CD4-positive, alpha-beta T cell treated with Interleukin-17A for 1 hour (primary cell): ENCODE measurements at places on chromosomes 6 and 20.

- no peak for DNase-seq
Observed at GRCh38 chr20:2937902-2938301, 64.6 kb downstream of the PTPRA start.

- no peak for DNase-seq
Observed at GRCh38 chr6:35955071-35955470, 34.2 kb upstream of the SRPK1 start.

DNA sequence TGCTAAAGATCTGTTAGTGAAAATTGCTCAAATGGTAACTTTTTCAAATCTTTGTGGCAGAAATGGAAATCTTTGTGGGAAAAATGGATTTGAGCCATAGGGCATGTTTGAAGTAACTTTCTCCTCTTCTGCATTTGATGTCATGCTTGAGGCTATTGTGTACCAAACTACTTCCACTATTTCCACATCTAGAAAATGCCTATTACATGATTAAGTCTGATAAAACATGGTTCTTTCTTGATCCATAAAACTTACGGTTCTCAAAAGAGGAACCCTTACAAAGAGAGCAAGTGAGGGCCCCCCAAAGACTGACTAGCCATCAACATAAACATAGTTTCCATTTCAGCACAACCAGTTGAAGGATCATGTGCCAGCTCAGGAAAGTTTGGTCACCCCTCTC is 150.6 kb downstream of the NFATC2 start:
- no peak for DNase-seq

DNA sequence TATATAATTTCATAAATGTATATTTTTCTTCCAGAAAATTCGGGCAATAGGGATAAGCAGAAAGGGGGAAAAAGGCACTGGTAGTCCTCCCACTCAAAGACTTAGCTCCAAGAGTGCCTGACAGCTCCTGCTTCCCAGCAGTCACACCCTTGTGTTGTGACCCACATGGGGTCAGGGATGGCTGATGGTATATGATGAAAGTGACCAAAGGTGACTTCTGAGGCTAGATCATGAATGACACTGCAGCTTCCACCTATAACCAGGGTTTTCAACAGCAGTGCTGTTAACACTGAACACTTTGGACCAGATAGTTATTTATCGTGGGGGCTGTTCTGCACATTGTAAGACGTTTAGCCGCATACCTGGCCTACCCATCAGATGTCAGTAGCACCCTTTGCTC is 22.3 kb downstream of the FAM50B start:
- no peak for DNase-seq

GRCh38 chr6:50990750-50991446 is 172.2 kb downstream of the TFAP2B start:
- no peak for DNase-seq

- no peak for DNase-seq
Observed at GRCh38 chr6:43616725-43617472, 12.2 kb downstream of the GTPBP2 start.

- no peak for DNase-seq
Observed at GRCh38 chr20:32474009-32474716, 111.0 kb downstream of the NOL4L start.

GRCh38 chr6:165732696-165733488 is 69.9 kb upstream of the PDE10A start:
- no peak for DNase-seq

DNA sequence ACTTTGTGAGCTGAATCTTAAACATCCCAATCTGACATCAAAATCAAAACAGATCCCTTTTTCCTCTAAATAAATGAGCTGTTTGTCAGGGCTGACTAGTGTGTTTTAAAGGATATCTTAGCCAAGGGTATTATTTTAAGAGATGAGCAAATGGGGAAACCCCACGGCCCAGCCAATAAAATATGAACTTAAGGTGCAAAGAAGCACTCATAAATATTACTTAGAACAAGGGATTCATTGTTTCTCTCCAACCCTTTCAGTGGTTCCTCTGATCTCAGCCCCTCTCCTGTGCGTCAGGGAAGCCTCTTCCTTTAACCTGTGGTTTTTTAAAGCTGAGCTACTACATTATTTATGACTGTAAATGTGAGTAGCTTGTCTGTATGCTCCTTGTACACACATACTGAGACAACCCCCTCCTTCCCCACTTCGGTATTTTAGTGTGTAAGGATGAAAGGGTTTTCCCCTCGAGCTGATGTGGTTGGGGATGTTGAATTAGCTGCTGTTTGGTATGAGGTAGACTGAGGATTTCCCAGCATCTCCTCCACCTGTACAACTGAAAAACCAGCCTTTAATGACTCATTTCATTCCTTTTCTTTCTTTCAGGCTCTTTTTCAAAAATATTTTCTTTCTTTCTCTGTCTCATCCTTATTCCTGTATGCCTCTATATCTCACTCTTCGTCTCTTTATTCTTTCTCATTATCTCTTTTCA is 6.5 kb downstream of the BMP5 start:
- no peak for DNase-seq

DNA sequence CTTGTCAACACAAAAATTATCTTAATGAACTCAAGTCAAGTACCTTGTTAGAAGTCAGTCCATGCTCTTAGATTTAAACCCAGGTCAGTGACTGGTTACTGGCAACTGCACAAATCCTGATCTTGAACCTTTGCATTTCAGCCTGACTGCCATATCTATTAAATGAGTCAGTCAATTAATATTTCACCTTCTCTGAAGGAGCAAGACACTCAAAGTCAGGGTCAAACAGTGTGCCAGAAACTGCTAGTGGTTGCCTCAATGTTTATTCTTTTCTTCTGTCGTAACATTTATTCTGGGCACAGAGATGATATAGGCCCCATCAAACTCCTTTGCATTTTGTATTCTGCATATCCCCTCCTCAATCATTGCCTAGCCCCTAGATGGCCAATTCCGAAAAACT is 193.9 kb upstream of the MOCS1 start:
- no peak for DNase-seq

DNA sequence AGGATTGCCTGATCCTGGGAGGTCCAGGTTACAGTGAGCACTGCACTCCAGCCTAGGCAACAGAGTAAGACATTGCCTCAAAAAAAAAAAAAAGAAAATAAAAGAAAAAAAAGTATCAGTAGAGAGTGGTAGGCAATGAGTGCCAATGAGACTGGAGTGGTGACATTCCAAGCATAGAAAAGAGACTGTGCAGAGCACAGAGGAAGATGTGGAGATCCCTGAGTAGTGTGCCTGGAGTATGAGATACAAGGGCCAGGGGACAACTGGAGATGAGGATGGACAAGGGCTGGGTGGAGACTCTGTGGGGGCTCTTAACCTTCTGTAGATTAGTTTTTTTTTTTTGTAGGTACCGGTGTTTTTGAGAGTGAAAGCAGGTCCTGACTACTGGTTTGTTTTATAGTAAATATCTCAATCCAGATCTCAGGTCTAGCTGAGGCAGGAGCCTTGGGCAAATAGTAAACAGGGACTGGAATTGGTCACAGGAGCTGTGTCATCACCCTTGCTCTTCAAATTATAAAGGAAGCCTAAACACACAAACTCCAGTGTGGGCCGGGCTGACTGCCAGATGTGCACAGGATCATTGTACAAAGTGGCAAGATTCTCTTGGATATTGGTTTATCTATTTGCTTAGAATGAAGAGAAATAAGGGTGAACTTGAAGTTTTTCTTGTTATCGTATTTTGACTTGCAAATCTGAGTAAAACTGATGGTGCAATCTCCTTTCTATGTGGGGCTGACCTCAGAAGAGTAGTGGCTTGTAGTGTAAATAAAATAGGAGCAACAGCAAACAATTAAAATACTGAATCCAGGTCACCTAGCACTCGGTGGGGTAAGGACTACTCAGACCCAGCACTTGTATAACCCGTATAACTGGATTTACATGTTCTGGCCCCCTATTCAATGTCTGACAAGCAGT is 144.9 kb downstream of the SOX4 start:
- no peak for DNase-seq
